ENCODE measurements at places on chromosomes 12 and 14.

- no peak for DNase-seq
Observed at GRCh38 chr14:80427101-80427500, 215.8 kb upstream of the DIO2 start.

DNA sequence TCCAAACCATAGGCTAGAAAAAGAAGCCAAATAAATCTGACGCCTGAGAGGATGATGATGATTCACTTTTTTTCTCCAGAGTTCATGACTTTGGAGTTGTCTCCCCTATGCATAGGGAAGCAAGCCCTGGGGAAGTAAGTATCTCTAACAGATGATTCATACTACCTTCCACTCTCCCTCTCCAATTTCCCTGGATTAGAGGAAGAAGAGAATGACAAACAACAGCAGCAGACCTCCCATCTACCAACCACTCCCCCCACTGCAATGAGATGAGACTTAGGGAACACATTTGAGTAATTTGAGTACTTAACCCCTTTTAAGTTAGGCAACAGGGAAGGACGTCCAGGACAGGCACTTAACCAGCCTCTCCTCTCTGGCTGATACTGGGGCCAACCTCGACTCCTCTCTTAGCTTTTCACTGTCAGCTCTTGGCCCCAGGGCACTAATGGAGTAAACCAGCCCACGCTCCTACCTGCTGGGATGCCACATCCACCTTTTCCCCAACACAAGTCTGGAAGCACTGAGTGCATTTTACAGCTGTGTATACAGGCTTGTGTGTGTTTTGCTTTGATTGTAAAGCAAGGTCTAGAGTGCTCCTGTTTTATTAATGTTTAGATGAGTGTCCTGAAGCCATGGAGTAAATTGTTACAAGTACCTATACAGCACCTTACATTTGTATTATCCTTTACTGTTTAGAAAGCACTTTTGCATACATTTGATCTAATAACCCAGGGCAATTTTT is 180.7 kb downstream of the PHLDA1 start:
- DNase-seq = no peak

GRCh38 chr12:54571193-54572188 is 17.0 kb downstream of the PPP1R1A start:
- DNase-seq = no peak

DNA sequence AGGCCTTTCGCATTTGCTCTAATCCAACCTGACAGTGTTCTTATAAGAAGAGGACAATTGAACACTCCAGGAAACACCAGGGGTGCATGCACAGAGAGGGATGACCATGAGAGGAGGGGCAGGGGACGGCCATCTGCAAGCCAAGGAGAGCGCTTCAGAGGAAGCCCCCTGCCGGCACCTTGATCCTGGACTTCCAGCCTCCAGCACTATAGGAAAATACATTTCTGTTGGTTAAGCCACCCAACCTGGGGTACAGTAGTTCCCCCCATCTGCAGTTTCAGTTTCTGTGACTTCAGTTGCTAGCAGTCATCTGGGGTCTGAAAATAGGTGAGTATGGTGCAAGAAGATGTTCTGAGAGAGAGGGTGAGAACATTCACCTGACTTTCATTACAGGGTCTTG is 64.7 kb downstream of the CLMN start:
- no peak for DNase-seq

GRCh38 chr14:102927346-102927877 is 4.9 kb downstream of the AMN start:
- DNase-seq = no peak

- no peak for DNase-seq
Observed at GRCh38 chr12:15274561-15274967, 47.7 kb upstream of the PTPRO start.

GRCh38 chr14:73762375-73762822 is 48.2 kb upstream of the PNMA1 start:
- no peak for DNase-seq

- no peak for DNase-seq
Observed at GRCh38 chr12:41907021-41907420, 237.7 kb downstream of the GXYLT1 start.

- no peak for DNase-seq
Observed at GRCh38 chr12:31560516-31560915, 30.4 kb downstream of the DENND5B start.

GRCh38 chr12:41724216-41724615 is 420.5 kb downstream of the GXYLT1 start:
- no peak for DNase-seq

DNA sequence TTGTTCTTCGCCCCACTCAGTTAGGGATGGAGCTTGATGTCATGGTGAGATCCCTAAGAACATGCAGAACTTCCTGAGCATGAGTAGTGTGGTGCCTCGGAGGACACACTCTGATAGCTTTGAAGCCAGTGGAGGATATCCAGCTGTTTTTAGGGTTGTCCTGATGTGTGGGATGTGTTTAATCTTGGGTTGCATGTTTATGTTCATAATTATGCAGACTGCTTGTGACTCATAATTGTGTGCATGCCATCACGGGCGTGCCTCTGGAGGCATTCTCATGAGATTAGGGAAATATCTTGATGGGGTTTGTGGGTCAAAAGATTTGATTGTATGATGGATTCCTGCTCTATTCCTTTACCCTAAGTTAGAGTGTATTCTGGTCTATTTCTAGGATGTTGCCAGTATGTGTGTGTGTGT is 267.4 kb upstream of the PELI2 start:
- DNase-seq = no peak

- no peak for DNase-seq
Observed at GRCh38 chr14:39868251-39868650, 436.0 kb upstream of the FBXO33 start.

- DNase-seq = no peak
Observed at GRCh38 chr12:42143452-42144157, 1.1 kb downstream of the GXYLT1 start.

GRCh38 chr14:75003250-75004027 is 718 bp downstream of the EIF2B2 start:
- DNase-seq = no peak

GRCh38 chr14:28779456-28779855 is 12.9 kb downstream of the FOXG1 start:
- DNase-seq = no peak

- DNase-seq = no peak
Observed at GRCh38 chr12:121532503-121533393, 48.1 kb downstream of the KDM2B start.

DNA sequence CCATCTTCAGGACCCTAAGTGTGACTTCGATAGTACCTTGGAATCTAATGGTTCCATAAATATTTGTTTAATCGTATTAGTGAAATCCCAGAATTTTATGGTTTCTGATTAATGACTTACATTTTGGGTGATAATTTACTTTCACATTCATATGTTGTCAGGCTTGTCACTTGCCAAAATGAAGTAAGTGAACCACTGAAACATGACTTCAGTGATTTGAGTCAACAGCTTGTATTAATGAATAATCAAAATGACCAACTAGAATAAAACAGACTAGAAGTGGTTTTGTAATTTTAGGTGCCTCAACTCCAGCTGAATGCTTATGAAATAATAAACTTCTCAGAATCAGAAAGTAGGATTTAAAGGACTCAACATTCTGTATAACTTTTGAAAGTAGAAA is 517.1 kb downstream of the PRKD1 start:
- no peak for DNase-seq

- no peak for DNase-seq
Observed at GRCh38 chr12:96359328-96359727, 40.9 kb downstream of the CDK17 start.

DNA sequence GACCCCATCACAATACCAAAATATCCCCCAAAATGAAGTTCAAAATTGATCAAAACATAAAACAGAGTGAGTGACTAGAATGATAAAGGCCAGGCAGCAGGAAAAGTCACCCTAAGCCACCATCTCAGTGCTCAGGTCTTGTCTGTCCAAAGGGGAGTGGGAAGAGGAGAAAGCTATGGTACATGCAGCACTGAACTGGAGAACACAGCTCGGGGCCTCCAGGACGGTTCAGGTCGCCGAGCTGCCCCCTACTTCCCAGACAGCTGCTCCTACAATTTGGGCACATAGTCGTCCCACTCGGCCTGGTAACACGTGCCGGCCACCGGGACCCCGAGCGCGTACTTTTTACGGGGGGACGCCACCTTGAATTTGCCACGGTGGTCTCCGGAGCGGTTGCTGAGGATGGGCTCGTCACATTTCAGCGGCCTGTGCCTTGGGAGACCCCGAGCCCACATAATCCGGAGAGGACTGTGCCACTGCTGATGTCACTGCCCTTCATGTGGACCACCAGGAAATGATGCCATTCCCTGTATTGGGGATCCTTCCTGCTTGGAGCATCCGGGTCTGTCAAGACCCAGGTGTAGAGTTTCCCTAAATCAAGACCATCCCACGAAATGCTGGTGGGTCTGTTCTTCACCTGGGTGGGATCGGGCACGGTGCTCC is 31.6 kb downstream of the AK7 start:
- no peak for DNase-seq

- DNase-seq = no peak
Observed at GRCh38 chr12:132286912-132287311, 42.5 kb downstream of the GALNT9 start.

DNA sequence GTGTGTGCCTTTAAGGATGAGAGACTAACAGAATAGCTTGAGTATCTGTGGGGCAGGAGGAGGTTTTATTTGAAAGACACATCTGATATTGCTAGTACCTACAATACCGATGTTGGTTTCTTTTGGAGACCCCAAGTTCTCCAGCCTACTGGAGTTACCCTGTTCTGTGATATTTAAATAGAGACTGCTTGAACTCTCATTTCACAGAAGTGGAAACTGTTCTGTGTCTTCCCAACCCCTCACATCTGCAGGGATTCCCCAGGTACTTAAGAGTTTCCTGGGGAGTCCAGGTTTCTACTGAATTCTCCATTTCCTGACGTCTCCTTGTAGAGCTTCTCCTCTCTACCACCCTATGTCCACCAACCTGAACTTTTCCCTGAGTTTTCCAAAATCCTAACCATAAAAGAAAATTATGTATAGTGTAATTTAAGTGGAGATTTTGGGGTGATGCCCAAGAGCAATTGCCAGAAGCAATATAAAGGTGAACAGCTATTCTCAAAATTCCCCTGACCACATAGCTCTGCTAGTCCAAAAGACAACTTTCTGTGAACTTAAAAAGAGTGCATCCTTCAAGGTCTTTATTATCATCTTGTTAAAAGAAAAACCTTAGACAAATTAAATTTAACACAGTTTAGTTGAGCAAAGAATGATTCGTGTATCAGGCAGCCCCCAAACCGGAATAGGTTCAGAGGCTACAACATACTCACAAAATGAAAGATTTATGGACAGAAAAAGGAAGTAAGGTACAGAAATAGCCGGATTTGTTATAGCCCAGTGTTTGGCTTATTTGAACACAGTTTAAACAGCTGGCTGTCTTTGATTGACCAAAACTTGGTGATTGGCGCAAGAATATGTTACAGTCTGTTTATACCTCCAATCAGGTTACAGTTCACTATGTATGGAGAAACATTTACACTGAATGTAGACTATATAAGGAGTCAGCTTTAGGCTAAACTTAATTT is 373.4 kb downstream of the NUAK1 start:
- DNase-seq = no peak

DNA sequence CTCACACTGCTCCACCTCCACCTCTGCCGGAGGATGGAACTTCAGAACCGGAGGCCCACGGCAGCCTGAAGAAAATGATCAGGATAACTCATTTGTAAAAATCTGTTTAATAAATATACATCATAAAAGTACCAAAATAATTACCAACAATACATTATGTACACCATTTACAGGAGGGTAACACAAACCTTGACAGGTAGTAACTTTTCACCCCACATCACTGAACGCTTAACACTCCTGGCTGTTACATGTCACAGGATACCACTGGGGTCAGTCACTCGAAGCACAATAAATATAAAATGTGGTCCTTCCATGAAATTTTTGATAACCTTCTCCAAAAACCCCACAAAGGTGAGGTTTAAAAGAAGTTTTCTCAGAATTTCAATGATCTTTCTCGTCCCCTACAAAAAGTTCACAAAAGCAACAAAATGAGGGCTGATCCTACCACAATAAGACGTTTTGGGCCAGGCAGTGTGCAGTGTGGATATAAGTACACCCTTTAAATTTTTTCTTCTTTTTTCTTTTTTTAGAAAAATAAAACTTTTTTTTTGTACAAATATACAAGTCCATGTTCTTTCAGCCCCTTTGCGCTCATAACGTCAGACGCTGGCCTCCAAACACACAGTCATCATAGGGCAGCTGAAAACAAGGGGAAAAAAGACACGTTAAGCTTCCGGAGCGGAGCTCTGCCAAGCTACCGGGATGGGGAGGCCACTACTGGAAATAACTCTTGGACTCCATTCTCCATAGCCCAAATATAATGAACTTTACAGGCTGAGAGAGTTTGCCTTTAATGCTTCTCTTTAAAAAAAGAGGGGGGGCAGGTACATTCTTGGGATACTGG is 2.9 kb downstream of the NFKBIA start:
- no peak for DNase-seq

DNA sequence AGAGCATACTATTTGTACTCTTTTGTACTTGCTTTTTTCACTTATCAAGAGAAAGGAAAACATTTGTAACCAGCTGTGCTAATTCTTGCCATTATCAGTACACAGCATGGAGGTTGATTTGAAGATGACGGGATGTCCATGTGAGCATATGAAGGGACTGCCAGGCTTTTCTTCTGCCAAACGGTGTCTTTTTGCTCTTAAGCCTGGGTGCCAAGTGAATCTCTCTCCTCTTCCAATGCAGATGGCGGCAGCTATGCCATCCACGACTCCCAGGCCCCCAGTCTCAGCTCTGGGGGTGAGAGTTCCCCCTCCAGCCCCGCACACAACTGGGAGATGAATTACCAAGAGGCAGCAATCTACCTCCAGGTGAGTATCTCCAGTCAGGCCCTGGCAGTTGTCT is 38.9 kb downstream of the TPCN1 start:
- no peak for DNase-seq

DNA sequence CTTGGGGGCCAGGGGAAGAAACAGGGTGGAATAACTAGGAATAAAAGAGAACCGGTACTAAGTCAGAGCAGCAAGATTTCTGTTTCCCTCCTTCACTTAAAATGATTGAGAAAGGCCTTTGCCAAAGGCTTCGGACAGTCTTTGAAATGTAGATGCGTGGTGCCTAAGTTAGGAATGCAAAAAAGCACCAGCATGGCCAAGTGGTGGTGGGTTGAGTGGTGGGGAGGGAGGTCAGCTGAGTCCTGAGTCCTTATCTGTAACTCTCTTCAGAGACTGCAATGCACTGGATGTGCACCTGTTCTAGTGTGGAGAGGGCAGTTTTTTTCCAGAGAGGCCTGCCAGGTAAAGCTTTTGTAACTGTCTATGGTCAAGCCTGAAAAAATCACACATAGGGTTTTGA is 919.9 kb downstream of the FSCB start:
- no peak for DNase-seq

DNA sequence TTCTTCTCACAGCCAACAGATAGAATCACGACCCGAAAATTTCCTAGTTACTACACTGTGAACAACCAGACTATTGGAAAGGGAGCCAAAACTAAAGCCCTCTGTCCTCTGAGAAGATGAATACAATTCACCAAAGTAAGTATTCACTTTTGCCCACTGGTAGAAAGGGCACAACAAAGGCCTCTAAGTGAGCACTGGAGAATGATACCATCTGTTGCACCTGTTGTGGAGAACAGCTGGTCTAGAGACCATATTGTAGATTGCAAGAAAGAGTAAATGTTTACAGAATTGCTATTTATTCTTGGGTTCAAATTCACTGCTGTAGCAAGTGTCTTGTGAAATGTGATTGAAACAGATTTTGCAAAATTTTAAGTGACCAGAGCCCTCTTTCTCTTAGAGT is 46.9 kb upstream of the ANO6 start:
- DNase-seq = no peak

- no peak for DNase-seq
Observed at GRCh38 chr12:6699259-6699988, 1.2 kb downstream of the PIANP start.

- no peak for DNase-seq
Observed at GRCh38 chr14:89626233-89626806, 209.3 kb upstream of the FOXN3 start.

- DNase-seq = no peak
Observed at GRCh38 chr14:26597589-26598080, at the start of gene NOVA1. Gene NOVA1, minus strand, starts transcription at chr14:26598033. Its CDS starts 597 bp downstream, at chr14:26597436.

All from stimulated activated CD4-positive, alpha-beta T cell treated with anti-CD3 and anti-CD28 coated beads, Interleukin-1b, Interleukin-23, amount 100 ng/mL, for 1 hour (primary cell).